HepG2 (cell line): ENCODE measurements at places on chromosomes 11 and 22. TPM values are rescaled to one million over a fixed set of nuclear protein-coding genes. Genes with fewer than 3 reads are reported as not detected.

Gene SLCO2B1
- 7.6 and 15.3 TPM in 2 replicates for total RNA-seq

Gene SEPTIN3
- total RNA-seq = not detected in 2 replicates

Gene LRRC74B
- not detected in 2 replicates for total RNA-seq

Gene MUC5AC
- not detected in 2 replicates for total RNA-seq

Gene MYBPC3
- not detected in 2 replicates for total RNA-seq

Gene AMOTL1
- 0.20 and 0.24 TPM in 2 replicates for total RNA-seq

Gene TPBGL
- total RNA-seq = not detected in 2 replicates

Gene OR8G1
- total RNA-seq = not detected in 2 replicates

Gene RANBP1
- 492 and 544 TPM in 2 replicates for total RNA-seq

Gene CRYBA4
- not detected in 2 replicates for total RNA-seq

Gene SCO2
- total RNA-seq = 2.1 and 3.7 TPM in 2 replicates
